Tibial nerve (tissue), 4 donors: ENCODE measurements at places on chromosomes 16 and 17.

DNA sequence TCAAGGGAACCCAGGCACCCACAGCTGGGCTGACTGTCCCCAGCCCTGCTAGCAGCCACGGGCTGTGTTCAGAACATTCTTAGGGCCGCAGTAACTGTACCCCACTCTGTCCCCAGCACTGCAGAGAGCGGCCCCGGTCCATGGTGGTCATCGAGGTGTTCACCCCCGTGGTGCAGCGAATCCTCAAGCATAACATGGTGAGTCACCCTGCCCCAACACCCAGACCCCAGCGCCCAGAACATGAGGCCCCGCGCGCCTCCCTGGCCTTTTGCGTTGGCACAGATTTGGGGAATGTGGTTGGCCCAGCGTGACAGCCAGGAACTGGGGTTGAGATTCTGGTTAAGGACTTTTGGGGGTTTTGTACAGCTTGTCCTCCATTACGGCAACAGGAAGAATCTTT is 114.9 kb upstream of the PLCG2 start:
- peaks cover 68% of the 10 kb centered on the region for H3K36me3 ChIP-seq
- no peaks in the 10 kb centered on the region for H3K27me3 ChIP-seq
- no peak overlapping the region for H3K4me3 ChIP-seq
- H3K4me1 ChIP-seq, result peaks cover 33% of the 10 kb centered on the region

GRCh38 chr16:81558077-81558443 is 113.5 kb downstream of the CMIP start:
- no peaks in the 10 kb centered on the region for H3K36me3 ChIP-seq
- DNase-seq, result no peak
- no peak overlapping the region for H3K4me3 ChIP-seq
- H3K4me1 ChIP-seq, result no peaks in the 10 kb centered on the region
- no peaks in the 10 kb centered on the region for H3K27me3 ChIP-seq

DNA sequence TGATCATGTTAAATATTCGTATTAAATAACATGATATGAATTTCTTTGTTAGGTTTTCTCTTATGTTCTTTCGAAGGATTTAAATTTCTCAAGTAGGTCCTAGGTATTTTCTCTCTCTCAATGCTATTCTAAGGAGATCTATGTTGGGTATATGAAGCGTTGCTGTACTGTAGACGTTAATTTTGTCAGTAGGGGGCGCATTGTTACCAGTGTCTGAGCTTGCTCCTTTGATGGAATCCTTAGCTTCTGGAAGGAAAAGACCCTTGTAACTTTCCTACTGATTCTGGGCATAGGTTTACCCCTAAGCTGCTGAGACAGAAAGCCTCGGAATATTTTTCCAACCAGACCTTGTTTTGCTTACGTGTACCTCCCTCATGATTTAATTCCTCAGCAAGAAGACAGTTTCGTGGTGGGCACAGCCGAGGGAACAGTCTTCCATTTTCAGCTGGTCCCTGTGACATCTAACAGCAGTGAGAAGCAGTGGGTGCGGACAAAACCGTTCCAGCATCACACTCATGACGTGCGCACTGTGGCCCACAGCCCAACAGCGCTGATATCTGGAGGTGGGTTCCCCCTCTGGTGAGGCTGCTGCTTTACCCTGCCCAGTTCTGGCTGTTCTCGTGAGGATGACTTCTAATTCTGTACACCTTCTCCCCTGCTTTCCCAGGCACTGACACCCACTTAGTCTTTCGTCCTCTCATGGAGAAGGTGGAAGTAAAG is 17.9 kb downstream of the UTP4 start:
- no peak overlapping the region for H3K4me3 ChIP-seq
- H3K36me3 ChIP-seq, result no peaks in the 10 kb centered on the region
- no peak for DNase-seq
- H3K27ac ChIP-seq, result no peak overlapping the region
- H3K27me3 ChIP-seq, result no peaks in the 10 kb centered on the region
- no peaks in the 10 kb centered on the region for H3K4me1 ChIP-seq

- H3K27me3 ChIP-seq, result no peaks in the 10 kb centered on the region
- H3K36me3 ChIP-seq, result no peaks in the 10 kb centered on the region
- H3K4me3 ChIP-seq, result no peak overlapping the region
- no peak for DNase-seq
- H3K4me1 ChIP-seq, result no peaks in the 10 kb centered on the region
Observed at GRCh38 chr16:81201267-81201666, 37.2 kb upstream of the BCO1 start.

DNA sequence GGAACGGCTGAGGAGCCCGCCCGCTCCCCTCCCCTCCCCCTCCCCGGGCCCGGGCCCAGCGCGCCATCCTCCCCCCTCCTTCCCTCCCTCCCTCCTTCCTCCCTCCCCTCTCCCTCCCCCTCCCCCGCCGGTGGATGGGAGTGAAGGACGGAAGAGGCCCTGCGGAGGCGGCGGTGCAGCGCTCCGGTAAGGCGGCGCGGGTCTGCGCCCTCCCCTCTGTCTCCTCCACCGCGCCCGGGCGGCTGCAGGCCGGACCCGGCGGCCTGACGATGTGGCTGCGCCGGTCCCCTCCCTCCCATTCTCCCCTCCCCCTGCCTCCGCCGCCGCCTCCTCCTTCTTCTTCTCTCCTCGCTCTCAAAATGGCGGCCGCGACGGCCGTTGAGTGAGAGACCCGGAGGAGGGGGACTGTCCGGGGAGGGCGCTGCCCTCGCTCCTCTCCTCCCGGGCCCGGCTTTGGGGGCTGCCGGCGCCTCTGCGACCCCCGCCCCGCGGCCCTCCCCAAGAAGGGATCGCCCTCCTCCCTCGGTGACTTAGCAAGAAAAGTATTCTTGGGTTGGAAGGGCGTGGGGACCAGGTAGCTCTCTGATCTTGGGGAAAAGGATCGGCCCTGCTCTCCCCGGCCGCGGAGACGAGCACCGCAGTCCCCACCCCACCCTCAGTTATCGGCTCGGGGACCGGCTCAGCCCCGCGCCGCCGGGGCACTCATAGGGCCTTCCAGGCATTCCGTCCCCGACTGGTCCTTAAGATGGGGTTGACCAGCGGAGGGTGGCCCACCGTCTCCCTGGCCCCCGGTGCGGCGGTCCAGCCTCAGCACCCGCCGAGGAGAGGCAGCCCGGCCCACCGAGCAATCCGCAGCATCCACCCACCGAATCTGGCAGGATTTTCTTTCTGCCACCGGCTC is 617 bp downstream of the PAFAH1B1 start:
- H3K36me3 ChIP-seq, result no peaks in the 10 kb centered on the region
- no peaks in the 10 kb centered on the region for H3K27me3 ChIP-seq
- peak overlapping the region; percentile 98 for H3K27ac ChIP-seq
- DNase-seq, result peak; percentile 79
- H3K4me1 ChIP-seq, result peaks cover 53% of the 10 kb centered on the region
- peak overlapping the region; percentile 87 for H3K4me3 ChIP-seq

DNA sequence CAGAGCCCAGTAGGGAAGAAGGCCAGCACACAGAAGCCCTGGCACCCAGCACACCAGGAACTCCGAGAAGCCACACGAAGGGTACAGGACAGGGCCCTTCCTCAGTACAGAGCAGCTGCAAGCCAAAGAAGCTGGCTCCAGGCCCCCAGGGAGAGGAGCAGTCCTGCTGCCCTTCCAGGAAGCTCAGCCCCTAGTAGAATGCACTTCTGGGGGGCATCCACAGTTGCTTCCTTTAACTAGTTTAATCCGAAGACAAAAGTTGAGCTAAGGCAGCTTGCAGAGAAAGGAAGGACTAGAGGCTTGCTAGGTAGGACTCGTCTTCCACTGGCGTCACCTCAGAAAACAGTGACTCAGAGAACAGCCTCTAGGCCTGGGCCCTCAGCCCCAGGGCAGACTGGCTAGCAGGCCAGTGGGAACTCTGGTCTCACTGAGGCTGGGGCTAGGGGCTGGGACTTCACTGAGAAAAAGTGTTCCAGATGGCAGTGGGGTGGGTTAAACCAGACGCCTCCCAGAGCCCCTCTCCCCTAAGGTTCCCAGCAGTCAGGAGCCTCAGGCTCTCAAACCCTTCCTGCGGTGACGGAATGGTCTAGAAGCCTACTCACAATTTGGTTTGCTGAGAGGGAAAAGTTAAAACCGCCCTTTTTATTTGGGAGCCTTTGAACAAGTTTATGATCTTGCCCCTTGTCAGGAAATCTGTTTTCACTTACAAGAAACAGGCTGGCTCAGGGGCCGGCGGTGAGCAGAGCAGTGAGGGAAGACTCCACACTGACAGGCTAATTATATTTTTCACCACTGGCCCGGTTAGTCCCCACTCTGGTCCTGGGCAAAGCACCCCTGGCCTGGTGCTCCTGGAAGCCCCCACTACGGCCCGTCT is 41.4 kb downstream of the ACTG1 start:
- H3K27ac ChIP-seq, result peak overlapping the region; percentile 45
- H3K27me3 ChIP-seq, result no peaks in the 10 kb centered on the region
- no peak for DNase-seq
- no peaks in the 10 kb centered on the region for H3K36me3 ChIP-seq
- peaks cover 26% of the 10 kb centered on the region for H3K4me1 ChIP-seq

GRCh38 chr17:40615068-40615840 is 32.4 kb downstream of the SMARCE1 start:
- no peak for DNase-seq
- H3K4me3 ChIP-seq, result no peak overlapping the region
- H3K27ac ChIP-seq, result no peak overlapping the region
- H3K27me3 ChIP-seq, result no peaks in the 10 kb centered on the region
- peaks cover 4% of the 10 kb centered on the region for H3K4me1 ChIP-seq

- H3K27me3 ChIP-seq, result no peaks in the 10 kb centered on the region
- no peaks in the 10 kb centered on the region for H3K36me3 ChIP-seq
- H3K4me3 ChIP-seq, result no peak overlapping the region
Observed at GRCh38 chr17:17675925-17676534, 5.2 kb upstream of the RAI1 start.

DNA sequence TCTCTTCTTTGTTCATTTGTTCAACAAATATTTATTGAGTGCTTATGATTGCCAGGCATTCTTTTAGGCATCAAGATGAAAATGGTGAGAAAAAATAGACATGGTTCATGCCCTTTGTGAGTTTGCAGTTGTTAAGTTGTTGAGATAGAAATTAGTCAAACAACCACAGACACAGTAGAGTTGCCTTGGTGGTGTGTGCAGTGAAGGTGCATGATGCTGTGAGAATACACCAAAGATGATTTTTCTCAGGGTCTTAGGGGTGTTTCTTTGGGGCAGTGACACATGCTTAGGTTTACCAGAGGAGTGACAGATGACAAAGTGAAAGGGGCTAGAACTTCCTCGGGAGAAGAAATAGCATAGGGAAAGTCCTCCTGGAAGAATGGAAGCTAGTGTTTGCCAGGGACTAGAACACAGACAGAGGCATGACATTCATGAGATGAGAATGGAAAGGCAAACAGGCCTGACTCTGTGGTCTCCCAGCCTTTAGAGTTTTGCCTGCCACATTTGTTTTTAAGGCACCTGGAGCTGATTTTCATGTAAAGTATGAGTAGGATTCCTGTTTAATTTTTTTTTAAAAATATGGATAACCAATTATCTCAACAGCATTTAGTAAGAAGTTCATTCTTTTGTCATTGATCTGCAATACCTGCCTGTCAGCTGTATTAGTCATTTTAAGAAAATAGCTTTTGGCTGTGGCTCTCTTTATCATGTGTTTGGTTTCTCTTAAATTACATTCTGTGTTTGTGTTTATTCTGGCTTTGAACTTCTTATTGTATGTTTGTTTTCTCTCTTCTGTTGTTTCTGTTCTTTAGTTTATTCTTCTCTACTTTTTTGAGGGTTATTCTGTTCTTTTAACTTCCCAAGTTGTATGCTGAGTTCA is 36.6 kb downstream of the CYLD start:
- peaks cover 6% of the 10 kb centered on the region for H3K36me3 ChIP-seq
- no peak overlapping the region for H3K27ac ChIP-seq
- H3K27me3 ChIP-seq, result no peaks in the 10 kb centered on the region
- no peak overlapping the region for H3K4me3 ChIP-seq
- H3K4me1 ChIP-seq, result no peaks in the 10 kb centered on the region

- no peak for DNase-seq
- no peaks in the 10 kb centered on the region for H3K36me3 ChIP-seq
- no peak overlapping the region for H3K4me3 ChIP-seq
- peaks cover 30% of the 10 kb centered on the region for H3K27me3 ChIP-seq
Observed at GRCh38 chr16:55052741-55053415, 122.2 kb downstream of the IRX5 start.

DNA sequence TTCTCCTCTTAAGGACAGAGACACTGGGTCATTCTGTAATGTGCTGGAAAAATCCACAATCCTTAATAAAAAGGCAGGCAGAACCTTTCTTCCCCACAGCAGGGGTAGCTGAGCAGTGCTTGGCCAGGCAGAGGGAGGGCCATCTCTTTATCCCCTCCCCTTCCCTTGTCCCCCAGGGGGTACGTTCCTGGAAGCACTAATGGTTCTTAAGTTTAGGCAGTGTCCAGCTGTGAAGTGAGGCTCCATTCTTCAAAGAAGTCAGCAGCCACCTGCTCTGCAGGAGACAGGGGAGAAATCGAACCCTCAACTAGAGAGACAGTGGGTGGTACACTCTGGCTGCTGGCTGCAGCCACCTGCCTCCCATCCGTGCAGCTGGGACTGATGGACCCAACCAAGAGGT is 533.9 kb upstream of the CDH11 start:
- H3K27ac ChIP-seq, result no peak overlapping the region
- no peak for DNase-seq
- no peaks in the 10 kb centered on the region for H3K36me3 ChIP-seq
- H3K4me1 ChIP-seq, result no peaks in the 10 kb centered on the region
- no peak overlapping the region for H3K4me3 ChIP-seq
- no peaks in the 10 kb centered on the region for H3K27me3 ChIP-seq

DNA sequence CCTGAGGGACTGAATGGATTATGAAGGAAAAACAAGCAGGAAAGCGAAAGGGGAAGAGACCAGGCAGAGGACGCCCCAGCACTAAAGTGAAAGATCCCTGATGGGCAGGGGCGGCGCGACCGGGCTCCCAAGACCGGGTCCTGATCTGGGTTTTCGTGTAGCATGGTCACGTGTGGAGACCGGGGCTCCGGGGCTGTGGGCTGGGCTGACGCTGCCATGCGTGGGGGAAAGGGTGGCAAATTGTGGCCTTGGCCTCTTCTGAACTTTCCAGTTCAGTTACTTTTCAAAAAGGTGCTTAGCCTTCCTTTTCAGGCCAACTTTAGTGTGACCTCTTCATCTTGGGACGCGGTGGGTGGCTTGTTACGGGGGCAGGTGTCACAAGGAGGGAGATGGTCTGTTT is 57.5 kb downstream of the METRNL start:
- H3K27me3 ChIP-seq, result no peaks in the 10 kb centered on the region
- H3K27ac ChIP-seq, result no peak overlapping the region
- H3K4me1 ChIP-seq, result no peaks in the 10 kb centered on the region
- DNase-seq, result no peak
- no peak overlapping the region for H3K4me3 ChIP-seq

DNA sequence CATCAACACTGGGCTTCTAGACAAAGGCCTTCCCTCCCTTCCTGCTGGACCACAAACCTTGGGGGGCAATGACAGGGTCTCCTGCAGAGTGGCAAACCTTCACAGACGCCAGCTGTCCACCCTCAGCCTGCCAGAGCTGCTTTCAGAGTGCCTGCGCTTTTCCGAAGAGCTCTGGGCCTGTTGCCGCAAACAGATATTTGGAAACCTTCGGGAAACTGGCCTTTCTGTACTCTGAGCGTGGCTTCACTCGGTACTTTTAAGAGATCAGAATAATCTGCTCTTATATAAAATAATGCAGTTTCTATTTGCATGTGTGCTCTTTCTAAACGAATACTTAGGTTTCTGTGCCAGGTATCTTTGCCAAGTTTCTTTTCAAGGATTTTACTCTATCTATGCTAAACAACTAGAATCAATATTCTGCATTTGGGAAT is 152.1 kb upstream of the CHMP6 start:
- H3K27me3 ChIP-seq, result no peaks in the 10 kb centered on the region
- H3K36me3 ChIP-seq, result no peaks in the 10 kb centered on the region
- no peak overlapping the region for H3K27ac ChIP-seq
